ENCODE measurements at places on chromosomes 3 and 15.

GRCh38 chr3:197555281-197556261 is at the start of gene BDH1:
Gene BDH1 (minus strand): TSS chr3:197555968. CDS start chr3:197546443, 9,525 bp downstream.
- H3K4me3 ChIP-seq: peak within 1 kb of the TSS; percentile 93
- peaks cover 17% of the 10 kb centered on the region for H3K36me3 ChIP-seq
- DNase-seq: peak; percentile 68
- peaks cover 39% of the 10 kb centered on the region for H3K4me1 ChIP-seq
- H3K27me3 ChIP-seq: peaks cover 6% of the 10 kb centered on the region

- DNase-seq: no peak
- H3K4me3 ChIP-seq: no peak overlapping the region
- H3K27ac ChIP-seq: no peak overlapping the region
- H3K36me3 ChIP-seq: no peaks in the 10 kb centered on the region
- H3K27me3 ChIP-seq: peaks cover 30% of the 10 kb centered on the region
Measured at GRCh38 chr15:74245342-74245931, 9.3 kb downstream of the CCDC33 start.

- peaks cover 8% of the 10 kb centered on the region for H3K27me3 ChIP-seq
- no peak for DNase-seq
- H3K36me3 ChIP-seq: no peaks in the 10 kb centered on the region
- H3K4me1 ChIP-seq: no peaks in the 10 kb centered on the region
- no peak overlapping the region for H3K4me3 ChIP-seq
Measured at GRCh38 chr15:101053261-101053660, 134.1 kb downstream of the LRRK1 start.

DNA sequence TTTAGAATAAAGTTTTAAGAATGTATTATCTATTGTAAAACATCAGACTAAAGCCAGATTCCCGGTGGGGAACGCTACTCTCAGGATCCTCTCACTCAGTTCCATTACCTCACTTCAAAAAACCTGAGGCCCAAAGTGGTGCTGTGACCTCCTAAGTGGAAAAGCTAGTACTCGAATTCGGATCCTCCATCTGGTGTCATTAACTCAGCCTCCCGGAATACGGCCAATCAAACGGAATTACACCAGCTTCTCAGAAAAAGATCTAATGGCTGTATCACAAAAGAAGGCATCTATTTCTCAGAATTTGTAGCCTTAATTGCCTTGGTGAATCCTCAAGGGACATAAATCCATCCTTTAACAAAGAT is 627 bp downstream of the ACAD11 start:
- H3K27ac ChIP-seq: peak overlapping the region; percentile 98
- H3K4me3 ChIP-seq: peak overlapping the region; percentile 97
- H3K4me1 ChIP-seq: peaks cover 41% of the 10 kb centered on the region
- DNase-seq: no peak

- no peak overlapping the region for H3K4me3 ChIP-seq
- no peaks in the 10 kb centered on the region for H3K36me3 ChIP-seq
- H3K27ac ChIP-seq: no peak overlapping the region
Measured at GRCh38 chr3:1179146-1179545, 86.3 kb downstream of the CNTN6 start.

DNA sequence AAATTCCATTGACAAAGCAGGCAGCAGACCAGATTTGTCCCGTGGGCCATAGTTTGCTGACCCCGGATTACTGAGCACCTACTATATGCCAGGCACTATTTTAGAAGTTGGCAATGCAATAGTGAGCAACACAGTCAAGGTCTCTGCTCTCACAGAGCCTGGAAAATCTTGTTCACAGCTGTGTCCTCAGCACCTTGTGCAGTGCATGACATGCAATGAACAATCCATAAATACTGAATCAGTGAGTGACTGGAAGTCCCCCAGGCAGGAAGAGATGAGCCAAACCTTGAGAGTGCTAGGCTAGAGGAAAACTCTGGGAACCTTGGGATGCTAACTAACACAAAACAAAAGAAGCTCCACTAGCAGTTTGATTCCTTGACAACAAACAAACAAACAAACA is 14.4 kb downstream of the TM4SF1 start:
- peaks cover 15% of the 10 kb centered on the region for H3K27me3 ChIP-seq
- no peak for DNase-seq
- H3K4me1 ChIP-seq: peaks cover 9% of the 10 kb centered on the region
- H3K36me3 ChIP-seq: no peaks in the 10 kb centered on the region
- H3K27ac ChIP-seq: no peak overlapping the region
- no peak overlapping the region for H3K4me3 ChIP-seq

DNA sequence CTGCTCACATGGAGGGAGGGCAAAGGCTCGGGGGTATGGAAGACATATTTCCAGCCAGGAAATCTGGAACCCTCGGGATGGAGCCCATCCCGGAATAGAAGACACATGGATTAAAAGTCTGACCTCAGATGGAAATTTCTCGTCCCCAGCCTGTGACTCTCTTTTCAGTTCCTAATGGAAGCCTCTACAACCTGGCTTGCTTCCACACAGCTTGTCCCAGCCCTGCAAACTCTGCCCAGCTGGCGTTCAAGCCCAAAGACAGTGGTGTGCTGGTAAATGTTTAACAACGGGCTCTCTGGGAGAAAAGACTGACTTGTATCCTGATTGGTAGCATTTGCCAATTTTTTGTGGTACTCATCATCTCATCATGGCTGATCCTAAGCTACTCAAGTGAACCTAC is 35.6 kb upstream of the TLE3 start:
- H3K4me3 ChIP-seq: no peak overlapping the region
- H3K27me3 ChIP-seq: peaks cover 29% of the 10 kb centered on the region
- H3K36me3 ChIP-seq: no peaks in the 10 kb centered on the region
- no peak overlapping the region for H3K27ac ChIP-seq
- no peaks in the 10 kb centered on the region for H3K4me1 ChIP-seq

DNA sequence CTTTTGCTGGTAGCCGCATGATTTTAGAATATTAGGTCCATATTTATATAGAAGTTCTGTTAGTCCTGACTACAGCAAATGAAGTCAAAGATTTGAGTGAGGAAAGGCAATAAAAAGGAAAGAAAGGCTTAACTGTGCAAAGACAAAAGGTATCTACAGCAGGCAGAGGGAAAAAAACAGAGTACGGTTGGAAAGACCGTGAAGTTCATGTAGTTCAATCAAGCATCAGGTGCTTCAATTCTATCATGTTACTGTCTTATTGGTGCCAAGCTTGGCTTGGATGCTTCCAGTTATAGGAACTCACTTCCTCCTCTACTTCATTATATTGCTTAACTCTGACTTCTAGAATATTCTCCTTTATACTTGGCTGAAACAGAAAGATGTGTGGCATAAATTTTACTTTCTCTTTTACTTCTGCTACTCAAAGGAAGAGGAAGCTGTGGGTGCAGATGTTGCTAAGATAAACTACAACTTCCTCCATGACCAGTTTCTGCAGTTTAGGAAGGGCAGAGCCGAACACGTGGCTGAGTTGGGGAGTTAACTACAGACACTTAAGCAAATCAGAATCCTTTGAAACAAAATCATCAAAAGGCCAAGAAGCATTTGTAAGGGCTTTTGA is 72.6 kb upstream of the ZBED2 start:
- DNase-seq: peak; percentile 72
- peak overlapping the region; percentile 44 for H3K4me3 ChIP-seq
- peaks cover 30% of the 10 kb centered on the region for H3K36me3 ChIP-seq
- H3K27me3 ChIP-seq: no peaks in the 10 kb centered on the region
- peaks cover 75% of the 10 kb centered on the region for H3K4me1 ChIP-seq
- H3K27ac ChIP-seq: peak overlapping the region; percentile 87

DNA sequence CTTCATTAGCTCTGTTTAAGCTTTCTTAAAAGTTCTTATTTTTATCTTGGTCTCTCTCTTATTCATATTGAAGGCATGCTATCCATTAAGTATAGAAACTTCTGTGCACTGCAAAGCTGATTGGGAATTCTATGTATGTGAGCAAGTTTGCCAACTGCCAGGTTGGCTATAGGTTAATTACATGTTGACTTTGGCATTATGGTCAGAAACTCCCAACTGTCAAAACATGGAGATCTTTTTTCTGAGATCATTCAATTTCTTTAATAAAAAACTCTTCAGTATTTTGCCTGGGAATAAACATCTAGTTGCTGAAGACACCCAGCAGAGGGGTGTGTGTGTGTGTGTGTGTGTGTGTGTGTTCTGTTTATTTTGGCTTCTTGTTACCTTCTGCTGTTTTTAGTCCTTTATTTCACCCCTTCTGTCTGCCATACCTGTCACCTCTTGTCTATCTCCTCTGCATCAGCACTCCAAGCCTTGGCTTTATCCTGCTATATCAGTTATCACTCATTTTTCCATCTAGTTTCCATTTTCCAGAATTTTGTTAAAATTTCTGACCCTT is 1.3 kb upstream of the ARL14 start:
- DNase-seq: no peak

DNA sequence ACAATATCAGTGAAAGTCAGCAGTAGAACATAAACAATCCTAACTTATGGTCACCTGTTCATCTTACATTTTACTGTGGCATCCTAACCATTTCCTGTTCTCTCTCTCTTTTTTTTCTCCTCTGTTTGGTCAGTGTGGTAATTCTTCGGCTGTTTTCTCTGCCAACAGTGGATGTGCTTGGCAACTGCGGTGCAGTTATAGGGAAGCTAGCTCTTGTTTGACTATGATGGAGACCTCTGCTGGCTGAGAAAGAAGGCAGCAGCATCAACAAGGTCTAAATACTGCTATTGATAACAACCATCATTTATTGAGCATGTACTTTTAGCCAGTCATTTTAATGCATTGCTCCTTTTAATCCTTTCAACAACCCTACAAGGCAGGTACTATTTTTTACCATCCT is 723 bp upstream of the DRD3 start:
- no peaks in the 10 kb centered on the region for H3K4me1 ChIP-seq
- peaks cover 24% of the 10 kb centered on the region for H3K27me3 ChIP-seq
- no peak for DNase-seq
- no peak overlapping the region for H3K27ac ChIP-seq
- H3K36me3 ChIP-seq: no peaks in the 10 kb centered on the region

DNA sequence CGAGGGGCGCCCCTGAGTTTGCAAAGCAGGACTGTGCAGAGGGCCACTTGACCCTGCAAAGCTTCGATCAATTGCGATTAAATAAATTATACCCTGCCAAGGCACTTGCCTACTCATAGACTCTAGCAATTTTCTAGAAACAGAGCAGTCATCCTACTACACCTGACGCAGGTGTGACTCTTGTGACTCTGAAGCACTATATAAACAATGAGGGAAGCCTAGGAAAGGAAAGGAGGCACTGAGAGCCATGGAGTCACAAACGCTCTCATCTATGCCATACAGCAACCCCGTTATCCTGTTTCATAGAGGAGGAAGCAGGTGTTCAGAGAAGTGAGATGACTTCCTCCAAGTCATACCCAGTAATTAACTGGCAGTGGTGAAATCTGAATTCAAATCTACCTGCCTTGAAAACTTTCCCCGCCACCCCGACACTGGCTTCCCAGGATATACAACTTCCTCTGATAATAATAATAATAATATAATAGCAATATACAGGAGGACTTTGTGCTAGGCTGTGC is 14.4 kb downstream of the ARHGEF3 start:
- no peak for DNase-seq
- no peaks in the 10 kb centered on the region for H3K27me3 ChIP-seq
- peak overlapping the region; percentile 31 for H3K4me3 ChIP-seq
- H3K4me1 ChIP-seq: peaks cover 100% of the 10 kb centered on the region
- peak overlapping the region; percentile 89 for H3K27ac ChIP-seq
- H3K36me3 ChIP-seq: peaks cover 32% of the 10 kb centered on the region

GRCh38 chr15:77094397-77095030 is 23.6 kb upstream of the TSPAN3 start:
- H3K27me3 ChIP-seq: peaks cover 4% of the 10 kb centered on the region
- no peak for DNase-seq
- H3K4me3 ChIP-seq: no peak overlapping the region
- no peak overlapping the region for H3K27ac ChIP-seq

- H3K4me3 ChIP-seq: no peak overlapping the region
- no peaks in the 10 kb centered on the region for H3K27me3 ChIP-seq
- peaks cover 37% of the 10 kb centered on the region for H3K4me1 ChIP-seq
- peaks cover 65% of the 10 kb centered on the region for H3K36me3 ChIP-seq
Measured at GRCh38 chr15:67194171-67195114, 60.0 kb downstream of the AAGAB start.

- H3K4me1 ChIP-seq: peaks cover 55% of the 10 kb centered on the region
- H3K27me3 ChIP-seq: no peaks in the 10 kb centered on the region
- DNase-seq: no peak
Measured at GRCh38 chr15:72778796-72779195, 4.8 kb downstream of the ADPGK start.

DNA sequence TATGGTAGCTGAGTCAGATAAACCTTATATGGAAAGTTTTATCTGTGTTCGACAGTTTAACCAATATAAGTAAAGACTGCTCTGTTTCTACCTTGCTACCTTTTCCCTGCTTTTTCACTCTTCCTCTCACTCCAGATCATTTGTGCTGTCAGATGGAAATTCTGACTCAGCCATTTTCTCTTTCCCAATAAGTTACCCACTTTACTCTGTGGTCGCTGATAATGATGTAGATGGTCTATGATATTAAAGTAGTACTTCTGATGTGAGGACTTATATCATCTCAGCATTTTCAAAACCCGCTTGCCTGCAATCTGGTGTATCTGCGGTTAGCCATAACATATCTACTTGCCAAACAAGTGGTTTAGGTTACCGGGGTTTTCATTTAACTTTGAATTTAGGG is 15.0 kb upstream of the UTS2B start:
- H3K27me3 ChIP-seq: no peaks in the 10 kb centered on the region
- H3K4me1 ChIP-seq: peaks cover 20% of the 10 kb centered on the region
- no peaks in the 10 kb centered on the region for H3K36me3 ChIP-seq
- DNase-seq: no peak
- H3K27ac ChIP-seq: no peak overlapping the region

GRCh38 chr3:157793745-157794144 is 290.5 kb upstream of the VEPH1 start:
- no peaks in the 10 kb centered on the region for H3K27me3 ChIP-seq
- H3K4me1 ChIP-seq: no peaks in the 10 kb centered on the region
- no peak for DNase-seq
- no peaks in the 10 kb centered on the region for H3K36me3 ChIP-seq
- no peak overlapping the region for H3K4me3 ChIP-seq

DNA sequence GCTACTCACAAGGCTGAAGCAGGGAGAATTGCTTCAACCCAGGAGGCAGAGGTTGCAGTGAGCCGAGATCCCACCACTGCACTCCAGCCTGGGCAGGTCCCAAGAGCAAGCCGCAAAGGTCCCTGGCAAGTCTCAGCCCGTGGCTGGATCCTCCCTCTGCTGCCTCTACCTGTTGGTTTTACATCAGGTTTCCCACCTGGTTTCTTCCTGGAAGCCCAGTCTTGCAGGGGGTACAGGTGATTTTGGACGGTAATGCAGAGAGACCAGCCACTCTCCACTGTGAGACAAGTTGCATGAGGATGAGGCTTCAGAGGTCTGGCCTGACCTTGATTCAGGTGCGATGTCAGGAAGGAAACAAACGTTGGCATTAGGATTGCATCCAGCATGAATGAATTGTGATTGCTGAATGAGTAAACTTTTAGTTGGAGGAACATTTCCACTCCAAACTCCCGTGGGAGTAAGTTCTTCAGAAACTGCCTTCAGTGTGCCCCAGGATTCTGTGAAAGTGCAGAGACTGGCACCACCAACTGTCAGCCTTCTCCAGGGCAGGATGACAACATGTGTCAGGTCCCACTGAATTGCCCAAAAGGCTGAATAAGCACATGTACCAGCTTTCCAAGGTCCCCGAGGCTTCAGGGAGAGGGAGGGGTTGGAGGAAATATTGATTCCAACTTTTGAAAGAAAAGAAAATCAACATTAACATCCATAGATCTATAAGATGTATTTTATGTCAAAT is 189.4 kb downstream of the TJP1 start:
- no peaks in the 10 kb centered on the region for H3K36me3 ChIP-seq
- H3K4me1 ChIP-seq: no peaks in the 10 kb centered on the region
- H3K4me3 ChIP-seq: no peak overlapping the region

GRCh38 chr3:139288266-139288821 is 55.5 kb upstream of the MRPS22 start:
- H3K4me1 ChIP-seq: no peaks in the 10 kb centered on the region
- DNase-seq: no peak
- H3K27ac ChIP-seq: no peak overlapping the region
- H3K27me3 ChIP-seq: no peaks in the 10 kb centered on the region
- no peaks in the 10 kb centered on the region for H3K36me3 ChIP-seq

GRCh38 chr15:85421116-85421925 is 40.9 kb downstream of the AKAP13 start:
- peaks cover 8% of the 10 kb centered on the region for H3K36me3 ChIP-seq

Data from activated T-helper 1 cell treated with anti-CD3 and anti-CD28 coated beads, Interleukin-12 subunit alpha, Interleukin-12 subunit beta, Interleukin-2, Interleukin-4 antibody, amounts not matched to agents 30 ng/mL and 10 ng/mL and 1 ng/mL, durations not matched to agents 14 hours and 24 hours and 36 hours (primary cell).